ENCODE measurements at places on chromosomes 2 and 18.

DNA sequence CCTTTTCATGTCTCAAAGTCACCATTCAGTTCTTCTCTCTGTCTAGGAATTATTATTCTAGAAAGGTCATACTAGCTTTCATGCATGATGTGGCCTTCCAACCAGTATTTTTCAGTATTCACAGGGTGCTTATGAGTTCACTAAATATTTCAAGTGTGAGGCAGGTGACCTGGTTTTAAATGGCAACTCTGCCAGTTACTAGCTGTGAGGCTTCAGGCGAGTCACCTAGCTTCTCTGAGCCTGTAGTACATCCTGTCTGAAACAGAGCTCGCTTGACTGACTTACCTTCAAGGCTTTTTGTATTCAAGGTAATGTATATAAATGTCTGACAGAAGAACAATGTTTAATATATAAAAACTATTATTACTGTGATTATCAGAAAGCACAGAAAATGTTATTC lies 19.4 kb upstream of the ACVR1 start:
- DNase-seq, result peak; percentile 26

GRCh38 chr2:140526575-140526974 lies 1604.2 kb downstream of the LRP1B start:
- DNase-seq, result no peak

- no peak for DNase-seq
These were observed 118.9 kb downstream of the CCDC102B start for GRCh38 chr18:68916734-68917133.

DNA sequence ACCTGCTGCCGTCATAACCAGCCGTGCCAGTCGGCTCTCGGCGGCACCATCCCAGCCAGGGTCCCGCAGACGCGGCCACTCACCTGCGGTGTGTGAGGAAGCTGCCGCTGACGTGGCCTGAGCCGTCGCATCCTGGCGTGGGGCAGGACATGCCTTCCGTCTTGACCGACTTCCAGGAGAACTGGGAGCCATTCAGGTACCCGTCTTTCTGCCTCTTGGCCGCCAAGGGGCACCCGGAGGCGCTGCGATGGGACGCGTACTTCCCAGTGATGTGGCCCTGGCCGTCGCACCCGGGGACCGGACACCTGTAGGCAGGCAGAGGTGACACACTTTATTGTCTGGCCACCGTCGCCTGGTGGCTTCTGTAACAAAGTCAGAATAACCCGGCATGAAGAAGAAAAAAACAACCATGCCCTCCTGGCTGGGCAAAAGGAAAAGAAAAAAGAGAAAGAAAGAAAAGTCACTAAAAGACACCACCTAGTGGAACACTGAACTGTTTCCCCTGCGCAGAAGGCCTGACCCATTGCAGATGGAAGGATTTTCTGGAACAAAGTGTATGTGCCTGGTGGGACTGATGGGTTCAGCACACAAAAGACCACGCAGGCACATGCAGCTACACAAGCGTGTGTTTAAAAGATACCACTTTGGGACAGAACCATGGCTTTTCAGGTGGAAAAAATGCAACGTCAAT lies 94.9 kb upstream of the PXDN start:
- no peak for DNase-seq

DNA sequence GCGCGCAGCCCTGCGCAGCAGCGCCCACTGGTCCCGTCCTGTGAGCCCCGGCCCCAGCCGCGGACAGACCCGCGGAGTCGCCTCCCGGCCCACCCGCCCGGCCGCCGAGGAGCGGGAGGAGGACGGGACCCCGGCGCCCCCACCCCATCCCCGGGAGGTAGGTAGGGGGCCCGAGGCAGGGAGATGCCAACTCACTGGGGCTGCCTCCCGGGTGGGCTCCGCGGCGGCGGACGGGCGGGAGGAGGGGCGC lies 160 bp downstream of the SPTBN1 start:
- no peak for DNase-seq

GRCh38 chr2:150781142-150781541 lies 293.7 kb upstream of the RND3 start:
- DNase-seq, result no peak

DNA sequence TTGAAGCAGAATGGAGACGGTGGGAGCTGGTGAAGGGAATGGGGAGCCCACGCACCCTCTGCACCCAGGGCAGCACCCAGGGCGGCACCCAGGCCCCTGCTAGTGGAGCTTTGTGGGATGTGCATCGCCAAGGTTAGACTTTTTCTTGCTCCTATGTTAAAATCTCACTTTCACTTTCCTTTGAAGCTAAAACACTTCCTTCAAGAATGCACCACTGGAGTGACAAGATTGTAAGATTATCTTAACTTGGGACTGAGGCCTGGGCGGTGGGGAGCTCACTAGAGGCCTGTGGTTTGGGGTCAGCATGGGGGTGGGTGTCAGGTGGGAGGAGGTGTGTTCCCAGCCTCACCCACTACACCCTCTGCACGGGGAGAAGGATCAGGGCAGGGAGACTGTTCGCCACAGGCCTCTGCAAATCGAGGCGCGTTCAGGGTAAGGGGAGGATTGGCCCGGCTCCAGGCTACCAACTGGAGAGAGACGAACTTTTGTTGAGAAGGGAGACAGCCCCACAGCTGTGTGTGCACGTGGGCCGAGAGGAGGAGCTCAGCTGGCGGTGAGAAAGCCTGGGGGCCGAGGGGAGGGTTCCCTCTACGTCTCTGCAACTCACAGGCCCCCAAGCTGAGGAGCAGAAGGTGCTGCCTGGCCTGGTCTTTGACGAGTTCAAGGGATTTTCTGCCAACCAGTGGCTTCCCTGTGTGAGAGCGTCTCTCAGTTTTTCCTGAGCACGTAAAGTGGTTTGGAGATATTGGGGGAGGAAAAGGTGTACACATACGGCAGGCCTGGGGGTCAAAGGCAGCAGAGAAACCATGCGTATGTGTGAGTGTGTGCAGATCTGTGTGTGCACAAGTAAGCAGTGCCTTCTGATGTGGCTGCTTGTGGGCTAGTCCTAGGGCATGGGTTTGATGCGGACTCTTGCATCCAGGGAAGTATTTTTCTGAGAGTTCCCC lies 147.7 kb downstream of the KLHL29 start:
- peak; percentile 28 for DNase-seq

GRCh38 chr18:24128700-24129099 lies 10.2 kb upstream of the CABYR start:
- DNase-seq, result no peak

GRCh38 chr18:74869904-74870863 lies 272.5 kb downstream of the ZNF407 start:
- DNase-seq, result no peak

- DNase-seq, result peak; percentile 7
These were observed 221.0 kb downstream of the CDH20 start for GRCh38 chr18:61554117-61554776.

- no peak for DNase-seq
These were observed 491 bp downstream of the ALK start for GRCh38 chr2:29920631-29921559.

- no peak for DNase-seq
These were observed 63.9 kb downstream of the ARHGAP15 start for GRCh38 chr2:143193121-143193520.

- DNase-seq, result no peak
These were observed 44.2 kb downstream of the TGIF1 start for GRCh38 chr18:3494245-3494526.

GRCh38 chr2:240532031-240532775 lies 25.6 kb downstream of the ANKMY1 start:
- no peak for DNase-seq

GRCh38 chr18:77092104-77093066 lies 40.2 kb downstream of the MBP start:
- no peak for DNase-seq

GRCh38 chr2:134407154-134407890 lies 153.4 kb downstream of the MGAT5 start:
- no peak for DNase-seq

- no peak for DNase-seq
These were observed 30.8 kb upstream of the SOX11 start for GRCh38 chr2:5661362-5661761.

DNA sequence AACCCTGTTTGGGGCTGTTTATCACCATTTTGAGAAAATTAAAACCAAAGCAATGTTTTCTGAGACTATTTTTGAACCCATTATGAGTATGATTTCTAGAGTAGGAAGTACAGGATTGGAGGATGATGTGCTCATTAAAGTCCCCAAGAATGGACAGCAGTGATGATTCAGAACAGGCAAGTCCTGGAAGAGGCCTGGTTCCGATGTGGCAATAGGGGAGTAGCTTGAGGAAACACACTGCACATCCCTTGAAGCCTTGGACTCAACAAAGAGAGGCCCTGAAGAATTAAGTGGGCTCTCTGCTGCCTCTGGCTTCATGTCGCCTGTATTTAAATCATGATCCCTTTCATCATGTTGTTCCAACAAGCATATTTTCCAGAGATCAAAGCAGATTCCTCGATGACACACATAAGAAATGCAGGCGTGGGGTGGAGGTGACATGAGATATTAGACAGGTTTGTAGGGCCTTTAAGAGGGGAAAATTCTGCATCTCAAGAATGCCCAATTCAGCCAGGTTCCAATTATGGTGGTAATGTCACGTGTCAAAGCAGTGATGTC lies 242.2 kb downstream of the FHOD3 start:
- no peak for DNase-seq

DNA sequence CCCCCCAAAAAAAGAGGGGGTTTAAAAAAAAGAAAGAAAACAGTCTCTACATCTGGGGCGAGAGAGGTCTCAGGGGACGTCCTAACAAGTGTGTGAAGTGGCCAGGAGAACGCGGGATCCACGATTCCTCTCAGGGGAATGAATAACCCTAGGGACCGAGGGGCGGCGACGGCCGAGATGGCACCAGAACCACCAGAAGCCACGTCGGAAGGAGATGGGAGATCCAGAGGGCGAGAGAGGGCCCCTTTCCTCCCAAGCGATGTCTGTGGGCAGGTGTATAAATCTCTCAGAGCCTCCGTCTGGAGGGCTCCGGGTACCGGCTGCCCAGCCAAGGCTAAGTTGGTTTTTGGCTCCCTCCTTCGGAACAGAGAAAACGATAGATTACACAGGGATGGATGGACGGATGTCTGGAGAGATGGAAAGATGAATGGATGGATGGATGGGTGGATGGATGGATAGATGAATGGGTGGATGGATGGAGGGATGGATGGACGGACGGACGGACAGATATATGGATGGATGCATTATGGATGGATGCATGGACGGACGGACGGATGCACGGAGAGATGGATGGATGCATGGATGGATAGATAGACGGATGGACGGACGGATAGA lies 1.7 kb downstream of the EPHA4 start:
- DNase-seq, result peak; percentile 12

DNA sequence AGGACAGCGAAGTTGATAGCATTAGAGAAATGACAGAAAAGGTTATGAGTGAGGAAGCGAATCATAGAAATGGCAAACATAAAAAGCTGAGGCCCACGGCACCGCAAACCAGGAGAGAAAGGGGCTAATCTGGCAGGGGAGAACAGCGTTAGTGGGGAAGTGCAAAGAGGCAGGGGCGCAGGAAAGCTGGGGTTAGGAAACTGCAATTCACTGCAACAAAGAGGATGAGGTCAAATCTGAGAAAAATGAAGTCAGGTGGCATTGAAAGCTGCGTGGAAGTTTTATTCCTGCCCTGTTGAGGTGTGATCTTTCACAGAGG lies 653 bp upstream of the ABI2 start:
- no peak for DNase-seq

All from stimulated activated CD4-positive, alpha-beta T cell treated with anti-CD3 and anti-CD28 coated beads, Interleukin-4, amount 100 ng/mL, for 24 hours (primary cell).